ENCODE measurements at places on chromosomes 12 and 14.

DNA sequence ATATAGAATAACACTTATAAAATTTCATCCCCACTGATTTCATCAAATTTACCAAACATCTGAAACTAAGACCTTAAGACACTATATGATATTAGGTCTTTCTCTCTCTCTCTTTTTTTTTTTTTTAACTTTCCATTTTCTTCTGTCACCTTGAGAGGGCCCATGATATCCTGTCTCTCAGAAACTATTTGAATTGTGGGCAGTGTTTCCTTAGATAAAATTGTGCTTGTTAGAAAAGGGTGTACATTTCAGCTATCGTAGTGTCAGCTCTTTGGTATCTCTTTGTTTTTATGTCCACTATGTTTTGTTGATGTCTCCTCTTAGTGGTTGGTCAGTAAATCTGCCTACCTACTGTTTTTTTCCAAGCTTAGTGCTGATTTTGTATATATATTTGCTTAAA is 23.8 kb downstream of the DNM1L start:
- DNase-seq, result no peak

DNA sequence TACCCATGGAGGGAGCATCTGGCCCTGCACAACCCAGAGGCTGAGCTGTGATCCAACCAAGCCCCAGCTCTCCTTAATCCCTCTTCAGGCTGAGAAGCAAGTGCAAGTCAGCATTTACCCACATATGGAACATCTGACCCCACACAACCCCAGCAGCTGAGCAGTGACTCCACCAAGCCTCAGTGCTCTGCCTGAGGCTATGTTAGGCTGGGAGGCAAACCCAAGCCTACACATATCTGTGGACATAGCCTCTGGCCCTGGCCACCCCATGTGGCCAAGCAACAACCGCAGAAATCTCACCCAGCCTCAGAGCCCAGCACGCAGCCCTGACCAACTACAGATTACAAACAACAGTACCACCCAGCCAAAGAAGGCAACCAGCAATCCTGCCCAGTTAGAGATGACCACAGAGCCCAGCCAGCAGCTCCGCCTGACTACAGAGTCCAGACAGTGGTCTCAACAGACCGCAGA is 142.8 kb downstream of the NUAK1 start:
- no peak for DNase-seq

- DNase-seq, result no peak
Observed at GRCh38 chr12:4819654-4820053, 90.1 kb upstream of the KCNA1 start.

- DNase-seq, result no peak
Observed at GRCh38 chr14:51394804-51395203, 154.8 kb downstream of the TMX1 start.

GRCh38 chr12:131106349-131106941 is 152.7 kb downstream of the ADGRD1 start:
- no peak for DNase-seq

DNA sequence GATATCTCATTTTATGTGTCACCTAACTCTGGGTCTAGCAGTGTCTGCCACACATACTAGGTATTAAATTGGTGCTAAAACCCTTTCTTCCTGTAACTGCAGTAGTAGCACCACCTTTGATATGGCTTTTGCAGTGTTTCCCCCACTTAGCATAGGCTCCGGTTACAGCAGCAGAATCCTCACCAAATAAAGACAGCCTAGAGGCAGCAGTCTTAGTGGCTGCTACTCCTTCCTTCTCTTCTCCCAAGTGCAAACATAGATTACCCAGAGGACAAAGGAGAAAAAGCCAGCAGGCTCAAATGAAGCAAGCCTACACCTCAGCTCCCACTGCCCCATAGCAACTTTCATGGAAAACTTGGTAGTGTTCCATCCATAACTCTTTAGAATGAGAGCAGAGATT is 30.1 kb upstream of the ABCC9 start:
- DNase-seq, result no peak

GRCh38 chr12:99372257-99372920 is 275.2 kb upstream of the GARIN6 start:
- DNase-seq, result no peak

DNA sequence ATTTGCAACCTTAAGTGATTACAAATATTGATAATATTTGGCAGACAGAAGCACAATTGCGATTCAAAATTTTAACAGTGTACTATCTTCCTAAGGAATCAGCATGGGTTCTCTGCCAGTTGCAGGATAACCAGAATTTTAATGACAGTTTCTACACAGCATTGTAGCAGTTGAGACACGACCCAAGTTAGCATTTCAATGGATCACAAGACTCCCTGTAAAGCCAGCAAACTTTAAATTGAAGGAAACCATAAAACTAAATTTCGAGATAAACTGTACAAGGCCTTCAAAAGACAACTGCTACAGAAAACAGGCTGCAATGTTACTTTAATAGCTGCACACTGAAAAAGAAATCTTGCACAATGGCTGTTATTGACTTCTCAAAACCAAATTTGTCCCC is 154.9 kb downstream of the MED13L start:
- DNase-seq, result no peak

GRCh38 chr14:70472253-70473159 is 20.5 kb downstream of the ADAM21 start:
- DNase-seq, result no peak

DNA sequence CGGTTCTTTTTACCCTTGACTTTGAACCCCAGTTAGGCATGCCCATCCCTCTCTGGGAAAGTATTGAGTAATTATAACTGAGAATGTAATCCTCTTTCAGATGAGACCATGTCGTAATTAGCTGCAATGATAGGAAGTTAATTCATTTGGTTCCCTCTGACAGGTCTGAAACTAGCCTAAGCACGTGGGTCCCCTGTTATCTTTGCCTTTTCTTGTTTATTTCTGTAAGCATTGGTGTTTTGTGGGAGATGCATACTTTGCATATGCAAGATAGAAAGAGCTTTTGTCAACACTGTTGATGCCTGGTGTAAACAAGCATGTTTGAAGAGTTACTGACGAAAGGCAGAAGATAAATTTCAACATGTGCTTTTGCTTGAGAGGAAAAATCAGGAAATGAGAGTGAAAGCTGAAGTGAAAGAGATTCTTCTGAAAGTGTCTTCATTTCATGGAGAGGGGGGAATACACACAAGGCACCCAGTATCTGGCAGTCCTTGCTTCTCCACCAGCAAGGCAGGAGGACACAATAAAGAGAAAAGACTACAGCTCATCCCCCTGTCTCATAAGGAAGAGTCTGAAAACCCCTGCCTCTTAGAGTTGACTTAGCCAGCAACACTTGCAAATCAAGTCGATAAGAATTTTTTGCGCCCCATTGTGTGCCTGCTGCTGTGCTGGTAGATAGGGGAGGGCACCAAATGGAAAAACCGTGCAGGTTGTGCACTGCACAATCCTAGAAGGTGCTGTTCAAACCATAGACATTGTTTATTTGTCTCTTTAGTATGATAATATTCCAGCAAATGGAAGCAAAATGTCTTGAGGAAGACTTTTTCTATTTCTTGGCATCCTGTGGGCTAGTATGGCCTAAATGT is 77.8 kb downstream of the SLC24A4 start:
- no peak for DNase-seq

DNA sequence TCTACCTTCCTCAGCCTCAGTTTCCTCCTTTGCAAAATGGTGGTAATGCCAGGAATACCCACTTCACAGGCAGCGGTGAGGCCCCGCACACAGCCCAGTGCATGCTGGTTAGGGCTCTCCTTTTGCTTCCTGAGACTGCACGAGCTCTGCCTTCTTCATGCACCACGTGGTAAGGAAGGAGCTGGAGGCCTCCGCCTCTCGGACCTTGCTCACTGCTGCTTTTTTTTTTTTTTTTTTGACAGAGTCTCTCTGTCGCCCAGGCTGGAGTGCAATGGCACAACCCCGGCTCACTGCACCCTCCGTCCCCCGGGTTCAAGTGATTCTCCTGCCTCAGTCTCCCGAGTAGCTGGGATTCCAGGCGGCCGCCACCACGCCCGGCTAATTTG is 18.1 kb downstream of the TAMALIN start:
- no peak for DNase-seq

GRCh38 chr14:67515386-67516079 is 17.6 kb upstream of the PLEKHH1 start:
- DNase-seq, result no peak

GRCh38 chr12:46351886-46352650 is 20.5 kb downstream of the SLC38A2 start:
- DNase-seq, result no peak

DNA sequence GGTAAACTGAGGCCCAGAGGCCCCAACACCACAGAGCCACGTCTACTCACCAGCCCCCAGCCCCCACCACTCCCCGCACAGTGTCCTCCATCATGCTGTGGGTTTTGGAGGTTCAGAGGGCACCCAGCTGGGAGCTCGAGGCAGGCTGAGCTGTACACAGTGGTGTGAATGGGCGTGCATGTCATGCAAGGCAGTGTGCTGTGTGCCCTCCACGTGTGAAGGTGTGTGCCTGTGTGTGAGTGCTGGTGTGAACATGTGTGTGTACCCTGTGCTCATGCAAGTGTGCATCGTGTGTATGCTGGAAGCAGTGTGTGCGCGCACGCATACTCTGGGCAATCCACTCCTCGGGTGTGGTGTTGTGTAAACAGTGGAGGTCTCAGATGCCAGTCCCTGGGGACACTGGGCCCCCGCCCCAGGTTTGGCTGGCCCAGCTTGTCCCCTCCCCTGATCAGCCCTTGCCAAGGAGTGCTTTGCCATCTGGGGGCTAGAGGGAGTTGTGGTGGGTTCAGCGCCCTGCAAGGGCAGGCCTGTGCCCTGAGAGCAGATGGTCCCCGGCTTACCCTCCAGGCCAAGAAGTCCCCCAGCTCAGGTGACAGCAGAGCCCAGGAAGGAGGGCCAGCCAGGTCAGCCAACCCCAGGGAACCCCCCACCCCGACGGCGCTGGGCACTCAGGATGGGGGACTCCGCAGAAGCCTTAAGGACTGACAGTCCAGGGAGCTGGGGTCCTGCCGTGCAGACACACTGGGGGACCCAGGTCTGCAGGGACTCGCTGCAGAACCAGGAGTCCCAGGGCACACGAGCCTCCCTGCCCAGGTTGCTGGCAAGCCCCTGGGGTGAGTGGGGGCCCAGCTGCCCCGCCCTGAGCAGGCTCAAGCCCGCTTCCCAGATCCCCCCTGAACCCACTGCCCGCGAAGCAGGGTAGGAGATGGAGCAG is 23.8 kb upstream of the GPR132 start:
- no peak for DNase-seq

GRCh38 chr12:55060470-55060869 is 40.7 kb downstream of the NEUROD4 start:
- peak; percentile 51 for DNase-seq

GRCh38 chr12:6871052-6871957 is 1.8 kb downstream of the SPSB2 start:
- no peak for DNase-seq

GRCh38 chr12:93358821-93359220 is 18.9 kb upstream of the NUDT4 start:
- DNase-seq, result no peak

GRCh38 chr14:34053666-34054065 is 102.8 kb upstream of the EGLN3 start:
- DNase-seq, result peak; percentile 47

- DNase-seq, result peak; percentile 54
Observed at GRCh38 chr12:32139064-32139421, 32.4 kb downstream of the BICD1 start.

GRCh38 chr14:97802430-97803373 is 1005.5 kb downstream of the VRK1 start:
- no peak for DNase-seq

- peak; percentile 21 for DNase-seq
Observed at GRCh38 chr14:99803803-99804202, 10.6 kb downstream of the EML1 start.

GRCh38 chr14:52318826-52319645 is 4.9 kb downstream of the PTGER2 start:
- no peak for DNase-seq

DNA sequence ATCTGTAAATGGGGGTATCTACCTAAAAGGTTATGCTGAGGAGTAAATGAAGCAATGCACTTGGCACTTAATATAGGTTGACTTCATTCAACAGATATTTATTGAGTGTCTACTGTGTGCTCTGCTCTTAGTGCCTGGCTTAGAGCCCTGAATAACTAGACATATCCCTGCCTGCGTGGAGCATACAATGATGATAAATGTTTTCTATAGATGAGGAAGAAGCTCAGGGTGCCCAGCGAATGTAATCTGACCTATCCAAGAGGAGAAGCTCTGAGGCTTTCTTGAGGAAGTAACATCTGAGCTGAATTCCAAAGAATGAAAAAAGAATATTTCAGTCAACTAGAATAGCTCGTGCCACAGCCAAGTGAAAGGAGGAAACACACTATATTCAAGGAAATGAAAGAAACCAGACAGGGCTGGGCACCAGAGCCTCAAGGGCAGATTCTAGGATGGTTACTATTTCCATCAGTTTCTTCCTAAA is 17.9 kb upstream of the HIGD1C start:
- DNase-seq, result no peak

DNA sequence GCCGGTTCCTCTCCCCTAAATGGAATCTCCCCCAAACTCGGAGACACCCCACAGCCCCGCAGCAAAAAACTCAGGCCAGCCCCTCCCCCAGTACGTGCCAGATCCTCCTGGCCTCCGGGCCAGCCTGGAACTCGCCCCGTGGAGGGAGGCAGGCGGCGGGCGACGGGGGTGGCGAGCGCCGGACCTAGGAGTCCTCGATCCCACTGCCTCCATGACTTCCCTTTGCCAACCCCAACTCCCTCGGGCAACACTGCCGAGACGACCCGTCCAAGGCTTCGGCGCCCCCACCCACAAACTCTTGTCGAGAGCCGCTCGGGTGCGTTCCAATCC is 400 bp downstream of the ADCY6 start:
- no peak for DNase-seq

GRCh38 chr12:46109343-46110222 is 119.2 kb upstream of the SCAF11 start:
- no peak for DNase-seq

DNA sequence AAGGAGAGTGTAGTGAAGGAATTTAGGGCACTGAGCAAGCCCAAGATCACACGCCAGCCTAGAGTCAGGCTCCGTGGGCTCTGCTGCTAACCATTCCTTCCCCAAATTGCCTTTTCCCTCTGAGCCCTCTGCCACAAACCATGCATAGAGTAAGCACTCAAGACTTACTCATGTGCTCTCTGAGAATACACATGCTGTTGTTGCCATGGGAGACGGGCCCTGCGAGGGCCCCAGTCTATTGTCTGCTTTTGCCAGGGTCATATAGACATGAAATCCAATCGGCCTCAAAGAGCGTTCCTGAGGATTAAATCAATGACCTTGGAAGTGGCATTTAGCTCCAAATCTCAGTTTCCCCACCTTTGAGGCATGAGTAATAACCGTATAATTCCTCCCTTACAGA is 48.7 kb upstream of the WSCD2 start:
- DNase-seq, result no peak
